Effector memory CD4-positive, alpha-beta T cell (primary cell): ENCODE measurements at places on chromosomes 13 and 19.

GRCh38 chr13:86446311-86446710 is 647.1 kb upstream of the SLITRK6 start:
- no peaks in the 10 kb centered on the region for H3K36me3 ChIP-seq
- no peak overlapping the region for H3K4me3 ChIP-seq
- H3K27ac ChIP-seq: no peak overlapping the region
- no peak for DNase-seq
- H3K27me3 ChIP-seq: no peaks in the 10 kb centered on the region
- H3K4me1 ChIP-seq: no peaks in the 10 kb centered on the region

DNA sequence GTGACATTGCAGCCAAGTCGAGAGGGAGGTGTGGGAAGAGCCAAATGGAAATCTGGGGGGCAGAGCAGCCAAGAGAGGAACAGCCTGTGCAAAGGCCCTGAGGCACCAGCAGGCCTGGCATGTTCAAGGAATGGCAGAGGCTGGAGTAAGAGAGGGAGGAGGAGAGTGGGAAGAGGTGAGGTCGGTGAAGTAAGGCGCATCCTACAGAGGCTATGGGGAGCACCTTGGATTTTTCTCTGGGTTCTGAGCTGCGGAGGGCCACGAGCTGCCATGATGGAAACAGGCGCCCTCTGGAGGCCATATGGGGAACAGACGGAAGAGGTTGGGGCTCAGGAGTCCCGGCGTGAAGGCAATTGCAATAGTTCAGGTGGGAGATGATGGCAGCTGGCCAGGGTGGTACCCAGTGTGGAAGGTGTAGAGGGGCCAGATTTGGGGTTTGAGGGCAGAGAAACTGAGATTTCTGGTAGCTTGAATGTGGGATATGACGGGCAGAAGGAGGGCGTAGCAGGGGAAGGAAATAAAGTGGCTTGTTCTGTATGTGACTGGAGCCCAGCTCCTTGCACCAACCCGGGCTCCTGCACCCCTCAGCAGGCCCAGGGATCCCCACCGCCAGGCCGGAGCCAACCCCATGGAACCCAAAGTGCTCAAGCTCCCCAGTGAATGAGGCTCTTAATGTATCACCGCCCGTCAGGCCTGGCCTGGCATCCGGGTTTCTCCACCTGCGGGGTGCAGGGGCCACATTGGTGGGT is 20.5 kb upstream of the STRN4 start:
- H3K27me3 ChIP-seq: no peaks in the 10 kb centered on the region
- no peak overlapping the region for H3K4me3 ChIP-seq
- H3K4me1 ChIP-seq: no peaks in the 10 kb centered on the region
- no peaks in the 10 kb centered on the region for H3K36me3 ChIP-seq
- H3K27ac ChIP-seq: no peak overlapping the region

GRCh38 chr19:46218160-46218559 is 11.4 kb upstream of the IGFL1 start:
- no peak overlapping the region for H3K27ac ChIP-seq
- H3K4me3 ChIP-seq: no peak overlapping the region
- H3K36me3 ChIP-seq: no peaks in the 10 kb centered on the region

GRCh38 chr19:38277969-38278680 is 13.8 kb downstream of the SPINT2 start:
- H3K4me1 ChIP-seq: no peaks in the 10 kb centered on the region
- no peak overlapping the region for H3K27ac ChIP-seq
- H3K27me3 ChIP-seq: no peaks in the 10 kb centered on the region
- no peaks in the 10 kb centered on the region for H3K36me3 ChIP-seq
- no peak for DNase-seq
- H3K4me3 ChIP-seq: no peak overlapping the region

- H3K4me3 ChIP-seq: no peak overlapping the region
- H3K36me3 ChIP-seq: peaks cover 20% of the 10 kb centered on the region
- no peaks in the 10 kb centered on the region for H3K27me3 ChIP-seq
- peaks cover 31% of the 10 kb centered on the region for H3K4me1 ChIP-seq
- DNase-seq: peak; percentile 13
Observed at GRCh38 chr13:106561551-106562170, 6.3 kb downstream of the ARGLU1 start.

- no peak for DNase-seq
- no peaks in the 10 kb centered on the region for H3K36me3 ChIP-seq
- no peak overlapping the region for H3K4me3 ChIP-seq
- H3K4me1 ChIP-seq: no peaks in the 10 kb centered on the region
- no peak overlapping the region for H3K27ac ChIP-seq
- H3K27me3 ChIP-seq: no peaks in the 10 kb centered on the region
Observed at GRCh38 chr13:97567510-97568243, 133.7 kb downstream of the RAP2A start.

- H3K4me3 ChIP-seq: no peak overlapping the region
- H3K4me1 ChIP-seq: peaks cover 5% of the 10 kb centered on the region
- H3K27me3 ChIP-seq: no peaks in the 10 kb centered on the region
- peak; percentile 39 for DNase-seq
- H3K27ac ChIP-seq: no peak overlapping the region
Observed at GRCh38 chr19:43430142-43430710, 15.5 kb downstream of the TEX101 start.

DNA sequence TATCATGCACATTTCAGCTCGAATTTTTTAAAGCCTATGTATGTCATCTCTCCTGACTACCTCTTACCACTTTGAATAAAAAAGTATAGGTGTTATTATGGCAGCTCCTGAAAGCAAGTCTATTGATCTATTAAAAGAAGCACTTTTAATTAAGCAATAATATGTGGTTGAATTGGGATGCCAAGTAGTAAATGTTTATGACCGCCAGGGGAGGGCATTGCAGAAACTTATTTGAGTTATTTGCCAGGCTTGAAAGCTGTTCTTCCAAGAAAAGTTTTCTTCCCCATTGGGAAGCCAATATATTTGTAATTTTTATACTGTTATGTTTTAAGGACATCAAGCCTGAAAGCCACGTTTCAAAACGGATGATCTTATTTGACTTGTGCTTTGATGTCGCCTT is 88.1 kb upstream of the SOX21 start:
- no peak overlapping the region for H3K27ac ChIP-seq
- H3K4me3 ChIP-seq: no peak overlapping the region
- no peaks in the 10 kb centered on the region for H3K36me3 ChIP-seq
- no peaks in the 10 kb centered on the region for H3K4me1 ChIP-seq
- H3K27me3 ChIP-seq: no peaks in the 10 kb centered on the region

GRCh38 chr13:23018143-23018542 is 162.6 kb upstream of the SGCG start:
- H3K4me1 ChIP-seq: no peaks in the 10 kb centered on the region
- H3K27me3 ChIP-seq: no peaks in the 10 kb centered on the region
- no peak for DNase-seq
- no peak overlapping the region for H3K4me3 ChIP-seq

- no peak for DNase-seq
- no peak overlapping the region for H3K27ac ChIP-seq
- peaks cover 10% of the 10 kb centered on the region for H3K4me1 ChIP-seq
- H3K36me3 ChIP-seq: no peaks in the 10 kb centered on the region
- H3K4me3 ChIP-seq: no peak overlapping the region
- H3K27me3 ChIP-seq: no peaks in the 10 kb centered on the region
Observed at GRCh38 chr19:14141041-14141440, 4.7 kb upstream of the ASF1B start.

DNA sequence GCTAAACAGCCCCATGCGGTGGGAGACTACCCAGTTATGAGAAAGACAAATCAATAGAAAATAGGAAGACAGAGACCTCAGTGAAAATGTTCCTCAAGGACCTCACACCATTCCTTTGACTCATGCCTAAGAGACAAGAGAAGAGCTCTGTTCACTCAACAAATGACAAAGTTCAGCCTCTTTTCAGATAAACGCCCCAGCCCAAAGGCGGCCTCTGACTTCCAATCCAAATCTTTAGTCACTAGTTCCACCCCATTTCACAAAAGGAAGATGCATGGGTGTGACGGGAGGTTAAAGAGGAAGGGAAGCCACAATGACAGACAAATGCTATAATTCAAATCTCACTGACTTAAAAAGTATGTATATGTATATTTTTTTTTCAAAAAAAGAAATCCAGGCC is 8.1 kb downstream of the CARS2 start:
- H3K4me3 ChIP-seq: no peak overlapping the region
- no peak for DNase-seq
- H3K4me1 ChIP-seq: peaks cover 6% of the 10 kb centered on the region
- no peak overlapping the region for H3K27ac ChIP-seq
- no peaks in the 10 kb centered on the region for H3K27me3 ChIP-seq
- H3K36me3 ChIP-seq: peaks cover 37% of the 10 kb centered on the region

GRCh38 chr19:46756544-46756888 is 10.3 kb upstream of the STRN4 start:
- peaks cover 6% of the 10 kb centered on the region for H3K36me3 ChIP-seq
- H3K4me1 ChIP-seq: peaks cover 2% of the 10 kb centered on the region
- no peaks in the 10 kb centered on the region for H3K27me3 ChIP-seq
- no peak for DNase-seq
- no peak overlapping the region for H3K4me3 ChIP-seq

DNA sequence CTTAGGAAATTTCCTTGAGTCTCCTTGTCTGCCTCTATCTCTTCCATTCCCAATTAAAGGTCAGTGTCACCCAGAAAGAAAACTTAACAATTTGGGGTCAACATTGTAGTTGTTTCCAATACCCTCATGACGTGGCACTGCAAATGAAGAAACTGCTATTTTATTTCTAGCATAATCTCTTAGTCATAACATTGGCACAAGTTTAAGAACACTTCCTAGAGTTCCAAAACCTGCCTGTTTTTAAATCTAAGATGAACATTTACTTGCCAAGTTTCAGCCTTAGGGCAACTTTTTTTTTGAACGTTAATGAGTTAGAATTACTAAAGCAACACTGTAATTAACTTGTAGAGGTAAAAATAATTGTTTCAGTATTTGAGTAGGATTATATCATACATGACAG is 108.0 kb downstream of the LMO7 start:
- no peaks in the 10 kb centered on the region for H3K4me1 ChIP-seq
- H3K4me3 ChIP-seq: no peak overlapping the region
- no peak overlapping the region for H3K27ac ChIP-seq

- no peaks in the 10 kb centered on the region for H3K27me3 ChIP-seq
- H3K4me3 ChIP-seq: no peak overlapping the region
- no peaks in the 10 kb centered on the region for H3K36me3 ChIP-seq
- H3K27ac ChIP-seq: no peak overlapping the region
- peaks cover 54% of the 10 kb centered on the region for H3K4me1 ChIP-seq
- DNase-seq: no peak
Observed at GRCh38 chr19:38670921-38671398, 23.5 kb downstream of the ACTN4 start.

DNA sequence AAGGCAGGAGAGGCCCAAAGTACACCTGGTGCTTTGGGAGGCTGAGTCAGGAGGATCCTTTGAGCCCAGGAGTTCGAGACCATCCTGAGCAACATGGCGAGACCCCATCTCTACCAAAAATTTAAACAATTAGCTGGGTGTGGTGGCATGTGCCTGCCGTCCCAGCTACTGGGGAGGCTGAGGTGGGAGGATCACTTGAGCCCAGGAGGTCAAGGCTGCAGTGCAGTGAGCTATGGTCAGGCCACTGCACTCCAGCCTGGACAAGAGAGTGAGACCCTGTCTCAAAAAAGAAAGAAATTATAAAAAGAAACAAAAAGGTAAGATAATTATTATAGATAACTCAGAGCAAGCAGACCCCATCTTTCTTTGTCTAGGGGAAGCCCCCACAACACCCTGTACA is 1.9 kb downstream of the HOMER3 start:
- H3K4me1 ChIP-seq: peaks cover 11% of the 10 kb centered on the region
- H3K36me3 ChIP-seq: no peaks in the 10 kb centered on the region
- H3K27me3 ChIP-seq: peaks cover 9% of the 10 kb centered on the region

DNA sequence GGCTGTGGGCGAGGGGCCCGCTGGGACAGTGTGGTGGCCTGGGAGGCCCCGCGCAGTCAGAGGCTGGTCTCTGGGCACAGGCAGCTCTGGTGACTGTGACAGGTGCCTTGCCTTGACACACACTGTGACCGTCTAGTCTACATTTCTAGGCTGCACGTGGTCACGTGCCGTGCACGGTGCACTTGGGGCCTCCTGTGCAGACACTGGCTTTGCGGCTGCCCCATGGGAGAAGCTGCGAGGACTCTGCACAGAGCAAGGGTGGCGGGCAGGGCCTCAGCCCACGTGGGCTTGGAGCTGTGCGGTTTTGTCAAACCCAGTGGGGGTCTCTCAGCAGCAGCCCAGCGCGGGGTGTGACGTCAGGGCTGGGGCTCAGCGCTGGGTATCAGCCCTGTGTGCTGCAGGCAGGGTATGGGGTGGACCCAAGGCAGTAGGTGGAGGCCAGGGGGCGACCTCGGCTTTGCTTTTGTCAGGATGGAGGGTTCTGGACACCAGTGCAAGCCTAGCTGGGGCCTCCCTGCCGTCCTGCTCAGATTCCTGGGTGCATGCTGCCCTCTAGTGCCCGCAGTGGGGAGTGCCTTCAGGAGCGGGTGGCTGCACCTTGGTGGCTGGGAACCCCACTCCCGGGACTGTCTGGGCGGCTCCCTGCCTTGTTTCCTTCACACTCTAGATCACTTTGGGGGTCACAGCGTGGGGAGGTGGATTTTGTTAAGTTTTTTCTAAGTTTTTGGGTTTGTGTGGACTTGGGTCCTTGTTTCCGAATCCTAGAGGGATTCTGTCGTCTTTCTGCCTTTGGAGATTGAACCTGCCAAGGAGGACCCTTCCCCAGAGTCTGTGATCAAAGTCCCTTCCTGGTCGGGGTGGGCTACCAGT is 62.6 kb downstream of the KDM4B start:
- no peak overlapping the region for H3K27ac ChIP-seq
- DNase-seq: peak; percentile 67
- H3K27me3 ChIP-seq: no peaks in the 10 kb centered on the region

DNA sequence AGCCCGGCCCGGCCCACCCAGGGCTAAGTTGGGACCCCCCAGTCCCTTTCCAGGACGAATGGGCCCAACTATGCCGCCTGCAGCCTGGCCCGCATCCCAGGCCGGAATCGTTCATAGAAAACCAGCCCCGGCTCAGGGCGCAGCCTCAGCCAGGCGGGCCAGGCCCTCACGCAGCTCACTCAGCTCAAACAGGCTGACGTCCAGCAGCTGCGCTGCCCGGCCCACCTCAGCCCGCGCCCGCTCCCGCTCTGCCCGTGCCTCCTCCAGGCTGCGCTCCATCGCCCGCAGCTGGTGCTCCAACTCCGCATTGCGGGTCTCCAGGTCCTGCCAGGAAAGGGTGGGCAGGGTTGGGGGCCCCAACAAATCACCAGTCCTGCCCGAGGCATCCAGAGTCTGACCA is 9.8 kb downstream of the DDX49 start:
- H3K36me3 ChIP-seq: peaks cover 19% of the 10 kb centered on the region
- no peak overlapping the region for H3K27ac ChIP-seq
- peaks cover 9% of the 10 kb centered on the region for H3K4me1 ChIP-seq
- no peak overlapping the region for H3K4me3 ChIP-seq
- no peaks in the 10 kb centered on the region for H3K27me3 ChIP-seq
- no peak for DNase-seq

- H3K4me3 ChIP-seq: no peak overlapping the region
- no peak overlapping the region for H3K27ac ChIP-seq
- no peaks in the 10 kb centered on the region for H3K36me3 ChIP-seq
Observed at GRCh38 chr13:54210397-54211049, 1181.9 kb downstream of the OLFM4 start.

- no peaks in the 10 kb centered on the region for H3K27me3 ChIP-seq
- peak; percentile 64 for DNase-seq
Observed at GRCh38 chr19:3304871-3305423, 61.4 kb upstream of the NFIC start.

DNA sequence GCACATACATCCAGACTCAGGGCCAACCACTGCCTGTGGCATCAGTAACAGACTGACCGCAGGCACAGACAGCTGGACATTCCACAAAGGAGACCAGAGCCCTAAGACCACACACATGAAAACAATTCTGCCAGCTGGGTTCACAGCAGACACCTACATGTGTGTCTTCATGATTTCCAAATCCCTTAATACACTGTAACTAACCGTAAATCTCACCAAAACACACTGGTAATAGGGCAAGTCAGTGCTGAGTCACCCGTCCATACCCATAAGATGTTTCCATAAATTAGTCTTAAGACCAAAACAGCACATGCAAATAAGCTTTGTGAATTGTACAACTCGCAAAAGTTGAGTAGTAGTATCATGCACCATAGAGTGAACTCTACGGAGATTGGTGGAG is 65.4 kb downstream of the TUBGCP3 start:
- H3K36me3 ChIP-seq: peaks cover 25% of the 10 kb centered on the region
- H3K4me1 ChIP-seq: no peaks in the 10 kb centered on the region
- H3K27me3 ChIP-seq: no peaks in the 10 kb centered on the region
- DNase-seq: no peak
